ENCODE measurements at places on chromosomes 5 and 9.
A peak's percentile ranks its signal among the peaks of the same experiment; 100 is the strongest.

GRCh38 chr9:33225319-33226147 lies 14.4 kb upstream of the SPINK4 start:
- H3K4me3 ChIP-seq: no peak overlapping the region
- no peaks in the 10 kb centered on the region for H3K4me1 ChIP-seq
- H3K36me3 ChIP-seq: no peaks in the 10 kb centered on the region
- no peak overlapping the region for H3K27ac ChIP-seq

DNA sequence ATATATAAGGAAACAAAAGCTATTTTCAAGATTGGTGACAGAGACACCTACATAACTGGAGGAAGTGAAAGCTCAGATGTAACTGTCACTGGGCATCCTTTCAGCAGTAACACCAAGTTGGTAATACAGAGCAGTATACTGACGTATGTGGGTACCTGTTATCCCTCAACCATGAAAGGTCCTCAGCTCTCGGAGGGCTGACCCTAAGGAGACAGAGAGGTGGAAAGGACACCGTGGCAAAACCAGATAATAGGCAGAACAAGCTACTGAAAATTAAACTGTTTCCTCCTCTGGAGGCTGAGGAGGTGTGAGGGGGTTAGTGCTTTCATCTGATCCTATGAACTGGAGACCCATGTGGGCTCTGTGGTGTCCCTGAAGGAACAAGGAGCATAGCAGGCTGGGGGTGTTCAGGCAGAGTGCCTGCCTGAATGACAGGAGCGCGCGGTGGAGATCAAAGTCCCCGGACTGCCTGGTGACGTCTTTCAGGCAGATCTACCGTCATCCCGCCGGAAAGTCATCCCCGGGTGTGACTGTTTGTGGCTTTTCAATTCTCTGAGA lies 130.2 kb upstream of the FSTL4 start:
- H3K4me3 ChIP-seq: no peak overlapping the region
- no peak overlapping the region for H3K27ac ChIP-seq
- H3K36me3 ChIP-seq: no peaks in the 10 kb centered on the region

GRCh38 chr9:113502427-113503034 lies 39.0 kb downstream of the RGS3 start:
- H3K27ac ChIP-seq: peak overlapping the region; percentile 9
- H3K4me3 ChIP-seq: no peak overlapping the region
- H3K36me3 ChIP-seq: no peaks in the 10 kb centered on the region
- peaks cover 2% of the 10 kb centered on the region for H3K27me3 ChIP-seq
- H3K4me1 ChIP-seq: peaks cover 45% of the 10 kb centered on the region
- no peak for DNase-seq

GRCh38 chr5:16856531-16856930 lies 79.6 kb downstream of the MYO10 start:
- H3K4me3 ChIP-seq: no peak overlapping the region
- H3K4me1 ChIP-seq: peaks cover 70% of the 10 kb centered on the region
- H3K27ac ChIP-seq: no peak overlapping the region
- no peaks in the 10 kb centered on the region for H3K36me3 ChIP-seq
- DNase-seq: no peak

- H3K27ac ChIP-seq: no peak overlapping the region
- no peak overlapping the region for H3K4me3 ChIP-seq
- no peaks in the 10 kb centered on the region for H3K27me3 ChIP-seq
- no peaks in the 10 kb centered on the region for H3K4me1 ChIP-seq
- H3K36me3 ChIP-seq: no peaks in the 10 kb centered on the region
- no peak for DNase-seq
These were observed 108.2 kb downstream of the AUH start for GRCh38 chr9:91253488-91253887.

DNA sequence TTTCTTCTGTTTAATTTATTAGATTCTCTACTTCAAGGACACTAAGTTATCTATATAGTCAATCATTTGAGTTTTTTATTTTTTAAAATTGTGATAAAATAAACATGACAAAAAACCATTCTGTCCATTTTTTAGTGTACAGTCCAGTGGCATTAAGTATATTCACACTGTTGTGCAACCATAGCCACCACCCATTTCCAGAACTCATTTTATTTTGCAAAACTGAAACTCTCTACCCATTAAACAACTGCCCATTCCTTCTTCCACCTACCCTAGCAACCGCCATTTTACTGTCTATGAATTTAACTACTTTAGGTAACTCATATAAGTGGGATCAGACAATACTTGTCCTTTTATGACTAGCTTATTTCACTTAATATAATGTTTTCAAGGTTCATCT lies 275.6 kb downstream of the SH3GL2 start:
- no peak overlapping the region for H3K27ac ChIP-seq
- no peaks in the 10 kb centered on the region for H3K36me3 ChIP-seq
- DNase-seq: no peak
- H3K27me3 ChIP-seq: no peaks in the 10 kb centered on the region
- no peak overlapping the region for H3K4me3 ChIP-seq

- no peaks in the 10 kb centered on the region for H3K36me3 ChIP-seq
- 0 out of 2 replicates have a peak overlapping the region, but pooled peaks have one; percentile 71 for H3K27ac ChIP-seq
- H3K27me3 ChIP-seq: no peaks in the 10 kb centered on the region
- H3K4me1 ChIP-seq: peaks cover 68% of the 10 kb centered on the region
- peak overlapping the region; percentile 47 for H3K4me3 ChIP-seq
- DNase-seq: no peak
These were observed 11.4 kb downstream of the ASTN2 start for GRCh38 chr9:117403403-117403811.

DNA sequence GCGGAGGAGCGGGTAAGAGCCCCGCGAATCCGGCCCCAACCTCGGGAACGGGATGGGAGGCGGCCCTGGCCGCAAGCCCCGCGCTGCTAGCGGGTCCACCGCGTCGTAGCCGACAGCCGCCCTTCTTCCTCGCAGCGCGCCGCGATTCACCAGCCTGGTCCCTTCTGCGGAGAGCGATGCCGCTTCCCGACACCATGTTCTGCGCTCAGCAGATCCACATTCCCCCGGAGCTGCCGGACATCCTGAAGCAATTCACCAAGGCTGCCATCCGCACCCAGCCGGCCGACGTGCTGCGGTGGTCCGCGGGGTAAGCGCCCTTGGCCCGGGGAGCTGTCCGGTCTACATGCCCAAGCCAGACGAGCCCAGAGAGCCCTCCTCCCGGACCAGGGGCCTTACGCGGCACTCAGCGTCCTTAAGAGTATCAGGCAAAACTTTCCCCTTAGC lies 335 bp downstream of the ROPN1L start:
- no peak overlapping the region for H3K27ac ChIP-seq
- H3K4me1 ChIP-seq: peaks cover 13% of the 10 kb centered on the region
- H3K4me3 ChIP-seq: peak overlapping the region; percentile 81
- H3K36me3 ChIP-seq: no peaks in the 10 kb centered on the region
